ENCODE measurements at places on chromosomes 6 and 20. TPM values are rescaled to one million over a fixed set of nuclear protein-coding genes. Genes with fewer than 3 reads are reported as not detected.

LY6G6F gene
- polyA plus RNA-seq: 0.32 TPM

GRCh38 chr20:39468703-39469102 is 506.6 kb downstream of the DHX35 start:
- no peak for DNase-seq

BTNL2 gene
- 3.4 TPM for polyA plus RNA-seq

CLPSL2 gene
- not detected for polyA plus RNA-seq

SRF gene
- polyA plus RNA-seq: 28.2 TPM
